ENCODE measurements at places on chromosomes 3 and 15. TPM values are rescaled to one million over a fixed set of nuclear protein-coding genes. Genes with fewer than 3 reads are reported as not detected.

Gene AMIGO3
- total RNA-seq = not detected

Gene TGM4
- total RNA-seq = 0.63 TPM

Gene MYZAP
- total RNA-seq = 5.9 TPM

DNA sequence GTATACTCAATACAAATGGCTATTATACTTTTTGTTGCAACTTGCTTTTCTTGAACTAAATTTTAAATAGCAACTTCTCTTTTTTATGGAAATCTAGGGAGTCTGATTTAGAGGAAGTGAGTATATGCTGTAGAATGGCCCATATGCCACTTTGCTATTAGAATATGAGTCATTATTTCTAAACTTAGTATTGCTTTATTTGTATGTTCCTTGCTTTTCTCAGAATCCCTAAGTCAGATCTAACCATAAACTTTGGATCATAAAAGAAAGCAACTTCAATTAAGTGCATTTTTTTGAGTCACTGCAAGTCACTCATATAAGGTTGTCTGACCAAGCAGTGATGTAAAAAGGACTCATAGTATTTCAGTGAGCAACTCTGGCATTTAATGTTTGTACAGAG lies 17.5 kb upstream of the SPTSSB start:
- DNase-seq = no peak
- H3K27ac ChIP-seq = no peak overlapping the region
- no peaks in the 10 kb centered on the region for H3K4me1 ChIP-seq

- H3K4me1 ChIP-seq = no peaks in the 10 kb centered on the region
- H3K4me3 ChIP-seq = no peak overlapping the region
- H3K36me3 ChIP-seq = no peaks in the 10 kb centered on the region
- no peak for DNase-seq
- no peak overlapping the region for H3K27ac ChIP-seq
- H3K27me3 ChIP-seq = no peaks in the 10 kb centered on the region
Observed at GRCh38 chr3:90076136-90076535, 968.7 kb downstream of the EPHA3 start.

DNA sequence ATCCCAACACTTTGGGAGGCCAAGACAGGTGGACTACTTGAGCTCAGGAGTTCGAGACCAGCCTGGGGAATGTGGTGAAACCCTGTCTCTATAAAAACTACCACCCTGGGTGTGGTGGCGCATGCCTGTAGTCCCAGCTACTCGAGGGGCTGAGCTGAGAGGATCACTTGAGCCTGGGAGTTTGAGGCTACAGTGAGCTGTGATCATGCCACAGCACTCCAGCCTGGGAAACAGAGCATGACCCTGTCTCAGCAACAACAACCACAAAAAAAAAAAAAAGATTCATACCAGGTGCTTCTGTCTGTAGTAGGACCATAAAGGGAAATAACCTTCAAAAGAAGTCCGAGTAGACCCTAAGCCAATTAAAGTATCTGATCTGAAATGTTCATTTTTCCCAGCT lies 94.5 kb downstream of the SERPINI1 start:
- no peak overlapping the region for H3K27ac ChIP-seq
- H3K27me3 ChIP-seq = no peaks in the 10 kb centered on the region
- H3K4me3 ChIP-seq = no peak overlapping the region
- H3K4me1 ChIP-seq = no peaks in the 10 kb centered on the region
- no peak for DNase-seq
- no peaks in the 10 kb centered on the region for H3K36me3 ChIP-seq

DNA sequence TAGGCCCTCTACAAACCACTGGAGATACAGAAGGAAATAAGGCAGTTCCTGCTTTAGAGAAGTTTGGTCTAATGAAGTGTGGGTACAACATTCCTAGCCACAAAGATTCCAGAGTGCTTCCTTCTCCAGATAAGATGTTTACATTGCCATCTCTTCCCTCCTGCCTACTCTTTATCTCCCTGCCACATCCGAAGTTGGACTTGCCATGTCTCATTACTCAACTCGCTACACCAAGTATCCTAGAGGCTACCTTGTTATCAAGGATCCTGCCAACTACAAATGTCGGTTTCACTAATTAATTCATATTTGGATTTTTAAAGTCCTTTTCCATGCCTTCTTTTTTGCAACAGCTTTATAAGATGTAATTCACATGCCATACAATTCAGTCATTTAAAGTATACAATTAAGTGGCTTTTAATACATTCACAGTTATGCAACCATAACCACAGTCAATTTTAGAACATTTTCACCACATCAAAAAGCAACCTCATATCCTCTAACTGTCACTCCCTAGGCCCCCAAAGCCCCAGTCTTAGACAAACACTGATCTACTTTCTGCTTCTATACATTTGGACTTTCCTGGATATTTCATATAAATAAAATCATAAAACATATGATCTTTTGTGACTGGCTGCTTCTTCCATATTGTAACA lies 53.7 kb upstream of the CSTA start:
- no peaks in the 10 kb centered on the region for H3K27me3 ChIP-seq
- no peaks in the 10 kb centered on the region for H3K4me1 ChIP-seq
- H3K36me3 ChIP-seq = no peaks in the 10 kb centered on the region
- no peak overlapping the region for H3K27ac ChIP-seq
- no peak overlapping the region for H3K4me3 ChIP-seq

DNA sequence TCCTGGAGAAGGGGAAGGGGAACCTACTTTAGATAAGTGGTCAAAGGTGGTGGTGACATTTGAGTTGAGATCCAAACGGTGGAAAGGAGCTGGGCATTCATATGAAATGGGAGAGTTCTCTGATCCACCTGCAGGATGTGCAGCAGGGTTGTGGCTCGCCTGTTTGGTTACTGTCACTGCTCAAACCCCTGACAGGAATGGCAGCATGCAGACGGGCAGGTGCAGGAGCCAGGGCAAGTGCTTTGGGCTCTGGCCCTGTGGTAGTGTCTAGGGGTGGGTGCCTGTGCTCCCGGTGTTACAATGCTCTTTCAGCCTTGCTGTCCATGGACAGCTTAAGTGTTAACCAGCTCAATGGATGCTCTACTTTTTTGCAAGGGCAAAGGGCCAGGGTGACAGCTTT lies 18.5 kb downstream of the PAQR9 start:
- H3K36me3 ChIP-seq = no peaks in the 10 kb centered on the region
- no peaks in the 10 kb centered on the region for H3K4me1 ChIP-seq
- no peak overlapping the region for H3K4me3 ChIP-seq
- DNase-seq = no peak
- H3K27me3 ChIP-seq = no peaks in the 10 kb centered on the region
- H3K27ac ChIP-seq = no peak overlapping the region
